ENCODE measurements at places on chromosomes 12 and 14.

GRCh38 chr14:34235643-34236300, 226.3 kb downstream of the SPTSSA start:
- DNase-seq, result no peak

DNA sequence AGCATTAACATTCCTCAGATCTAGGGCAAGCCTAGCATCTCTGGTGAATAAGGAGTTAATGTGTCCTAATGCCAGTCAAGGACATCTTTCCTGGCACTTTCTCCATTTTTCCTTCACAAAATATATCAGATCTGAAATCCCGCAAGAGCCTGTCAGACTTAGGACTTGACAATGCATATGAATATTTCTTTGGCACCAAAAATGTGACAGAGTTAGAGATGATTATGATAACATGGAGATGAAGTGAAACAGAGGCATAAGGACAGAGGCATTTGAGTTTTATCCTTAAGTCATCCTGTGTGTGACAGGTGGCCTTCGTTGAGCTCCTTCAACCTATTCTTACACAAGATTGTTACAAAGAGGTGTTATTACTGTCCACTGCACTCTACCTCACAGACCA, 388.0 kb downstream of the EMP1 start:
- no peak for DNase-seq

DNA sequence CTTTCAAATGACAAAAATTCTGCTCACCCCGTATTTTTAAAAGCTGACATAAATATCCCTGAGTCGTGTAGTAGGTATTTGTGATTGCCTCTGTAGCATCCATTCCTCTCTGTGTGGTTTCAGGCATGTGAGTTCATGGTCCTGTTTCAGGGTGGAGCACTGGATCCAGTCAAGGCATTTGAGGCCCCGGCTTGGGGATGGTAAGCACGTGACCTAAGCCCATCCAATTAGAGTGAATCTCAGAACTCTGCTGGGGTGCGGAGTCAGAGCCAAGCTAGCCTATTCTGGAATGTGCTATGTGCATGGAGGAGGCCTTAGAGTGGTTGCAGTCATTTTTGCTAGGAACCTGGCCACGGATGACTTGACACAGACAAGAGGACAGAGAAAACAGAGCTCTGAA, 4.3 kb upstream of the CSRP2 start:
- DNase-seq, result no peak

GRCh38 chr12:84218406-84218805, 694.2 kb downstream of the SLC6A15 start:
- DNase-seq, result no peak

DNA sequence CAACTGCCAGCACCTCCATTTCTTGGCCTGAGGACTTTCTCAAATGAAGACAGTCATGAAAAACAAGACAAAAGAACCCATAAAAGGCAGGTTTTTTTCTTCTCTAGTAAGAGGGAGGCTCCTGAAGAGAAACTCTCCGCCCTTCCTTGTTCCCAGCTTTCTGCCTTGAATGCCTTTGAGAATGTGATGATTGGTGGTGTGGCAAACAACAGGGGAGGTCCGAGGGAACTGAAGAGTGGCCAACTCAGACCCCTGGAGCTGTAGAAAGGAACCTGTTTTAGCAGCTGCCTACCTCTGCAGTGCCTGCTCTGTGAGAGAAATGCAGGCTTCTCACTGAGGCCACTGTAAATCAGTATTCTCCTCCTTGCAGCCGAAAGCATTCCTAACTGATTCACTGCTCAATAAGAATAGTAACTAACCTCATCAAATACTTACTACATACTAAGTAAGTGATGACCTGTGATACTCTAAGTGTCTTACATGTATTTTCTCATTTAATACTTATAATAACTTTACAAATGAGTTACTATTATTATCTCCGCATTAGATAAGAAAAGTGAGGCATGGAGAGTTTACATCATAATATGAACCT, 16.7 kb upstream of the ERC1 start:
- DNase-seq, result no peak

GRCh38 chr14:75985618-75986438, at the start of gene IFT43:
IFT43 (plus strand) TSS chr14:75985763; CDS start chr14:75985787, 24 bp downstream.
- peak; percentile 90 for DNase-seq

GRCh38 chr14:55722054-55722453, 142.0 kb downstream of the KTN1 start:
- DNase-seq, result no peak

DNA sequence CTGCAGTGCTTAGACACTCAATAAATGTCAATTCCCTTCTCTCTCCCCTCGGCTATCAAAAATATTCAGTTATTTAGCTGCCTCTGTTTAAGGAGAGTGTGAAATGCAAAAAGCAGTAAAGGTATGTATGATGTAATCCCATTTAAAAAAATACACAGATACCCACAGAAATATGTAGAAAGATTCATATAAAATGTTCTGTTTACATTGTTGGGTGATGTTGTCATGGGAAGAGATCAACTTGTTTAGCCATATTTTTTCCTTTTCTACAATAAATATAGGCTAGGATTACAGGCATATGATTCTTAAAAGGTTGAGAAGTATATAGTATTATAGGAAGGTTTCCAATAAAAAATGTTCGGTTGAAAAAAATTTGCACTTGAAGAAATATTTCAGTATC, 7.8 kb downstream of the PPP2R3C start:
- no peak for DNase-seq

DNA sequence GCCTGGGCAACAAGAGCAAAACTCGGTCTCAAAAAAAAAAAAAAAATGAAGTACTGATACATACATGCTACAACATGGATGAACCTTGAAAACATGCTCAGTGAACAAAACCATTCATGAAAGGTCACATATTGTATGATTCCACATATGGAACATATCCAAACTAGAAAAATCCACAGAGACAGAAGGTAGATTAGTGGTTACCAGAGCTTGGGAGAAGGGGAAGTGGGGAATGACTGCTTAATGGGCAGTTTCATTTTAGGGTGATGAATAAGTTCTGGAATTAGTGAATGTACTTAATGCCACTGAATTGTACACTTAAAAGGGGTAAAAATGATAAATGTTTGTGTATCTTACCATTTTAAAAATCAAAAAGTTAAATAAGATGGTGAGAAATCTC, 2.7 kb downstream of the ITGB7 start:
- no peak for DNase-seq

DNA sequence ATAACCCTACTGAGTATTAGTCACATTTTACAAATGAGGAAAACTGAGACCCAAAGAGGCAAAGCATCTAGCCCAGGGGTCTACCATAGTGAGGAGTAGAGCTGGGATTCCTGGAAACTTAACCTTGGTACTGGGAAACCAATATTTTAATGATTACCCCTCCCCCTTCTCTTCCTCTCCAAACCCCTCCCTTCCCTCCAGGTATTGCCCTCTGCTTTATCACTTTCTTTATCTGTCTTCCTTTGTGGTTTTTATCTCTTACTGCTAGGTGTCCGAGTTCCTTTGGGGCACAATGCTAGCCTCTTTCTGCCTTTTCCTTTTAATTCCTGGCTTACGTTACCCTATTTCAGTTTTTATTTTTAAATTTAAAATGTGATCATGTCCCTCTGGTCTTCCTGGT, 2.8 kb downstream of the GABARAPL1 start:
- no peak for DNase-seq

- no peak for DNase-seq
These were observed 112.8 kb downstream of the DUSP6 start for GRCh38 chr12:89239534-89239933.

- DNase-seq, result no peak
These were observed 85.9 kb downstream of the TTC7B start for GRCh38 chr14:90730206-90730766.

DNA sequence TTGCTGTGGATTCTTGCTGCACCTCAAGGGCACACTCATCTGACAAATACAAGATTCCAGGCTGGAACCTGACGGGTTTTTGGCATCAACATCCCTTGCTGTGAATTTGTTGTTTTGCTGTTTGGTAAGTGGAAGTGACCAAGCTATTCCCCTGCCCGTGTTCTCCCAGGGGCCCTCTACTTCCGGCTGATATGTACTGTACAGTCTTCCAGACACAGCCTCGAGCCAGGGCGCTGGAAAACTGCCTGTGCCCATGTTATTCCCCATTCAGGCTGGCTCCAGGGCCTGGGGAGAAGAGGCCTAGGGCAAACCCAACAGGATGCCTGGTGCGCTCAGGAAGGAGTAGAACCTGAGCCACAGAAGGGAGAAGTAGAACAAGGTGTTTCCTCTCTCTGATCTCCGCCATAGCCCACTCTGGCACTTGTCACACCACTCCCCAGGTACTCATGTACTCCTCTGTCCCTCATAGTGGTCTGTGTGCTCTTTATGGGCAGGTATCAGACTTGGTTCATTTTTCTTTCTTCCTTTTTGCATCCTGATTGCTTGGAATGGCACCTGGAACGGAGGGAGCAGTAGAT, 67.8 kb upstream of the LTA4H start:
- DNase-seq, result no peak

DNA sequence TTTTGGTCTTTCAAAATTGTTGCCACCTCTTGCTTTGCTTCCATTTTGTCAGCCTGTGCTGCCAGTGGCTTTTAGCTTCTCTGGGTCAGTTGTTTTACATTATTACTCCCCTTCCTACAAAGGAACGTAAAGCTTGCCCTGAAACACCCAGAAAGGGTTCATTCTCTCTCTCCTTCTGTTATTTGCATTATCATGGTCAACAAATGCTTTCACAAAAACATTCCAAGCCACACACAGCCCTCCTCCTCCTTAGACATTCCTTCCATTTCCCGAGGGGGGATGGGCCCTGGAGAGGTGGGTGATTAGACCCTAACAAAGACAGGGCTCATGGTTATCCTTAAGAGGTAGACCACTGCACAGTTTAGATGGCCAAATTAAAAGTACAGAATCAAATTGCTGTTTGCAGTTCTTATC, 60.4 kb upstream of the SINHCAF start:
- no peak for DNase-seq

DNA sequence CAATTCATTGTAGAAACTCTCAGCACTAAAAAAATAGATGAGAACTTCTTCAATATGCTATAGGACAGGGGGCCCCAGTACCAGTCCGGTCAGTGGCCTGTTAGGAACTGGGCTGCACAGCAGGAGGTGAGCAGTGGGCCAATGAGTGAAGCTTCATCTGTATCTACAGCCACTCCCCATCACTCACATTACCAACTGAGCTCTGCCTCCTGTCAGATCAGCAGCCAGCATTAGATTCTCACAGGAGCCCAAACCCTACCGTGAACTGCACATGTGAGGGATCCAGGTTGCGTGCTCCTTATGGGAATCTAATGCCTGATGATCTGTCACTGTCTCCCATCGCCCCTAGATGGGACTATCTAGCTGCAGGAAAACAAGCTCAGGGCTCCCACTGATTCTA, 15.7 kb upstream of the ANO2 start:
- DNase-seq, result no peak

DNA sequence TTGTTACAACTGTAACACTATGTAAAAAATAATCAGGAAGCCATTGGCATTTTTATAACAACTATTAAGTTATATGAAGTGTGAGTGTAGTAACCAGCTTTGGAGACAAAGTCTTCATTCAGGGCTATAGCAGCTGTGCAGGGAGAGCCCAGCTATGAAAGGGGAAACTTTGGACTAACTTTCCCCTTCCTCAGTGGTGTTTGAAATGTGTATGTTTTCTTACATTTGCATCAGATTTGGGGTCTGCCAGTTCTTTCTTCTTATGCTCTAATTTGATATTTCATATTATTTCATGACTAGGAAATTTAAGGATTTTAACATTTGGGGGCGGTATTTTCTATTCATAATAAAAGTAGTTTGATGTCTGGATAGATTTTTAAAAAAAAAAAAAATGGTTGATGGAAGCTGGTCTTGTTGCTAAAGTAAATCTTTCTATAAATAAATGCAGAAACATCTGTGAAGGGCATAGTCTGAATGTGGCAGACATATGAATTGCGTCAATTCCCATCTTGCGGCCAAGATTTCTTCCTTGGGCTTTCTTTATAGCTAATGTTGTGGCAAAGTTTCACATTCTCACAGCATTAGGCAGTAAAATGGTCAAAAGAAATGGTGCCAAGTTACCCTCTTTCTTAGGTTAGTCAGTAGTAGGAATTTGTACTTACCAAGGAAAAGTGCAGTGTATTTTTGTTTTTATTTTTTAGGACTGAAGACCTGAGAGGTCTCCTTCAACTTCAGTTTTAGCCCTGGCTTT, 35.6 kb downstream of the RASSF8 start:
- no peak for DNase-seq

GRCh38 chr12:55966408-55967281, at the start of gene CDK2:
CDK2 (plus strand) TSS chr12:55966830; CDS start chr12:55967009, 179 bp downstream.
- DNase-seq, result peak; percentile 89

DNA sequence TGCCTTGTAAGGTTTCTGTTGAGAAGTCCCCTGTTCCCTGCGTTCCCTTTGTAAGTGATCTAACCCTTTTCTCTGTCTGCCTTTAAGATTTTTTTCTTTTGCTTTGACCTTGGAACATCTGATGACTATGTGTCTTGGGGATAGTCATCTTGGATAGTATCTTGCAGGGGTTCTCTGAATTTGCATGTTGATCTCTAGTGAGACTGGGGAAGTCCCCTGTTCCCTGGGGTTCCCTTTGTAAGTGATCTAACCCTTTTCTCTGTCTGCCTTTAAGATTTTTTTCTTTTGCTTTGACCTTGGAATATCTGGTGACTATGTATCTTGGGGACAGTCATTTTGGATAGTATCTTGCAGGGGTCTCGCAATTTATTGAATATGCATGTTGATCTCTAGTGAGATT, 38.2 kb upstream of the TMX1 start:
- DNase-seq, result no peak

DNA sequence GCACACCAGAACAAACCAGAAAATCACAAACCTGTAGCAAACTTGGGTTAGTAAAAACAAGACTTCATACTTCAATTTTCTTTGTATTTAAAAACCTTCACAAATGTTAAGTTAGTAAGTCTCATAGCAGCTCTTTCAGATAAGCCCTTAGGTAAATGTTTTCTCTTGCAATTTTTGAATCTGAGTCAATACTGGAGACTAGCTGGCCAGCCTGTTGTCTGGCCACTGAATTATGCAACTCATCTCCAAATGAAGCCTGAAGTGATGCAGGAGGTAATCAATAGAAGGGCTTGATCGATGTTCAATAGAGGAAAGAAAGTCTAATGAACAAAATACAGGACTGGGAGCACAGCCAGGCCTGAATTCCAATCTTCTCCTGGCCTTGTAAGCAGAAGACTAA, 465.2 kb downstream of the LRIG3 start:
- no peak for DNase-seq

DNA sequence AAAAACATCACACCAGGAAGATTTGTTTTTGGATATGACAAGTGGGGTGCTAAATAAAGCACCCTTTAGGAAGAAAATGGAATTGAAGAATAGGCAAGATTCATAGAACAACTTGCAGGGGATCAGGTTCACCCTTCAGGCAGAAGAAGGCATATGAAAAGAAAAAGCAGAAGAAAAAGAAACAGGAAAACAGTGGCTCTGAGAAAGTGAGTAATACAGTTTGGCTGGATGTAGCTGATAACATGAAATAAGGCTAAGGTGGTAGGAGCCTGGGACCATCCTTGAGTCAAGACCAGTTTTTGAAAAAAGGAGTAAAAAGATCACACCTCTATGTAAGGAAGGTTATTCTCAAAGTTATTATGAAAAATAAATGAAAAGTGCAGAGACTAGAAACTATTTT, 42.4 kb downstream of the TRIP11 start:
- no peak for DNase-seq
